Chondrocyte (in vitro differentiated cells): ENCODE measurements at places on chromosomes 11 and 22. TPM values are rescaled to one million over a fixed set of nuclear protein-coding genes. Genes with fewer than 3 reads are reported as not detected.

The OR5P2 gene
- 0.92 TPM in 1 of 3 replicates, not detected in the others for total RNA-seq

The MRGPRX4 gene
- not detected in 3 replicates for total RNA-seq

The TNNT3 gene
- 0.51 to 1.3 TPM in 2 of 3 replicates, not detected in the other for total RNA-seq

The SPTY2D1 gene
- total RNA-seq: 19.6 to 23.3 TPM (median 20.4 TPM) in 3 replicates

The NAALADL1 gene
- total RNA-seq: not detected in 3 replicates

The MUC2 gene
- not detected in 3 replicates for total RNA-seq

The RAG1 gene
- total RNA-seq: 1.1 to 1.6 TPM (median 1.3 TPM) in 3 replicates

The PRG3 gene
- not detected in 3 replicates for total RNA-seq

The VSIG10L2 gene
- not detected in 3 replicates for total RNA-seq

The CSF2RB gene
- total RNA-seq: 0.05 to 0.19 TPM (median 0.08 TPM) in 3 replicates

The RASGRP2 gene
- total RNA-seq: 4.7 to 11.4 TPM (median 10.1 TPM) in 3 replicates

The LRRN4CL gene
- total RNA-seq: 0.20 to 0.51 TPM (median 0.21 TPM) in 3 replicates

The RABL2B gene
- 29.8 to 32.1 TPM (median 30.3 TPM) in 3 replicates for total RNA-seq

GRCh38 chr11:62401811-62402210 is 17.0 kb upstream of the SCGB1A1 start:
- peak; percentile 77 for DNase-seq

GRCh38 chr11:119671051-119671450 is 57.9 kb downstream of the NECTIN1 start:
- DNase-seq: no peak

DNA sequence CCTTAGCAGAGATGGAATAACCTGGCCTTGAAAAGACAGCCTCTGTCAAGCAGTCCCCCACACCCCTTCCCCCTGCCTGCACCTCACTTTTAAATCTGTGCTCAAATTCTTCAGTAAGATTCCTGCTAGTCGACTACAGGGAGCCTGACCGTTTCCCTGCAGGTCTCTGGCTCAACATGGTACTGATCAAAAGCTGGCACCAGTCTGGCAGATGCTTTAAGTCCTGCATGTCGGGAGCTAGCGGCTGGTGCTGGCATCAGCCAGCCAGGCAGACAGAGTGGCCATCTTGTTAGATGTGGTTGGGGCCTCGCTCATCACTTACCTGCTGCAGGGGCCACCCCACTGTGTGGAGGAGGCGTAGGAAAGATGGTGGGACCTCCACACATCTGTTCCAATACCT is 204.4 kb upstream of the SORL1-AS1 start:
- no peak for DNase-seq

GRCh38 chr11:65615950-65616574 is 486 bp downstream of the PCNX3 start:
- no peak for DNase-seq

GRCh38 chr22:24510637-24511625 is 15.8 kb downstream of the UPB1 start:
- DNase-seq: peak; percentile 28

DNA sequence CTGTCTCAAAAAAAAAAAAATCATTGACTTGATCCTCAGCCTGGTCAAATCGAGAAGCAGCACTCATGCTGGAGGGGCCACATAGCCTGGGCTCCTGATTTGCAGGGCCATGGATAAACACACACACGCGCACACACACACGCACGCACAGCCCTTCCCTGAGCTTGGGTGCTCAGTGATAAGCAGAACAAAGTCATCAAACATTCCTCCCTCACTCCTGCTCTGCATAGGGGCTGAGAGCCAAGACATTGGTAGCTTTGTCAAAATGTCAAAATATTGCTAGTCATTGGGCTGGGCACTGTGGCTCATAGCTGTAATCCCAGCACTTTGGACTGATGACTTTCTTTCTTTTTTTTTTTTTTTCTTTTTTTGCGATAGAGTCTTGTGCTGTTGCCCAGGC is 34.0 kb upstream of the A4GALT start:
- no peak for DNase-seq

GRCh38 chr22:48554893-48555572 is 1272.6 kb downstream of the BRD1 start:
- no peak for DNase-seq

- no peak for DNase-seq
Measured at GRCh38 chr11:118742304-118742703, 48.7 kb downstream of the DDX6 start.

GRCh38 chr11:15055620-15056356 is 17.6 kb upstream of the CALCB start:
- DNase-seq: no peak

GRCh38 chr11:6654281-6655019 is 1.2 kb downstream of the DCHS1 start:
- no peak for DNase-seq

GRCh38 chr22:19232623-19233022 is 54.1 kb upstream of the SLC25A1 start:
- DNase-seq: no peak

DNA sequence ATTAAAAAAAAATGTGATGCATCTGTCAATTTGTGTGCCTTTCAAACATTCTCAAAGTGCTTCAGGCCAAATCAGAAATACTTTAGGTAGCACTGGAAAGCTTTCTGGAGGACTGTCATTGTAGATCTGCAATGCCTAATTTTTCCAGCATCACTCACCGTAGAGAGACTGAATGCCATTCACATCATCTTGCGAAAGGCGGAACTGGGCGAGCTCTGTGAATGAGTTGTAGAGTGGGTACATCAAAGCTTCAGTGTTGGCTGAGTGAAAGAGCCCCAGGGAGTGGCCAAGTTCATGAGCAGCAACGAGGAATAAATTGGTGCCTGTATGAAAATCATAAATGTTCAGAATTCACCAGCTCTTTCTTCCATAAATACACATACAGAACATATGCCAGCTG is 4.0 kb downstream of the MMP10 start:
- no peak for DNase-seq

- DNase-seq: no peak
Measured at GRCh38 chr11:12241971-12242672, 131.7 kb downstream of the MICAL2 start.

GRCh38 chr11:134466156-134466555 is 54.1 kb upstream of the B3GAT1 start:
- DNase-seq: no peak

DNA sequence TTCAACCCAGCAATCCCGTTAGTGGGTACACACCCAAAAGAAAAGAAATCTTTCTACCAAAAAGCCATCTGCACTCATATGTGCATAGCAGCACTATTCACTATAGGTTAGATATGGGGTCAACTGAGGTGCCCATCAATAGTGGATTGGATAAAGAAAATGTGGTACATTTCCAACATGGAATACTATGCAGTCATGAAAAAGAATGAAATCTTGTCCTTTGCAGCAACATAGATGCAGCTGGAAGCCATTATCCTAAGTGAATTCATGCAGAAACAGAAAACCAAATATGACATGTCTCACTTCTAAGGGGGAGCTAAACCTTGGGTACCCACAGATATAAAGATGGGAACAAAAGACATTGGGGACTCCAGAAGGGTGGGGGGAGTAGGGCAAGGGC is 1.9 kb upstream of the ARHGAP8 start:
- no peak for DNase-seq

- DNase-seq: peak; percentile 66
Measured at GRCh38 chr22:46053563-46054090, 76.7 kb upstream of the WNT7B start.

GRCh38 chr22:42289671-42290541 is 19.5 kb upstream of the TCF20 start:
- DNase-seq: no peak

- DNase-seq: no peak
Measured at GRCh38 chr11:132357811-132358572, 987.6 kb downstream of the NTM start.

DNA sequence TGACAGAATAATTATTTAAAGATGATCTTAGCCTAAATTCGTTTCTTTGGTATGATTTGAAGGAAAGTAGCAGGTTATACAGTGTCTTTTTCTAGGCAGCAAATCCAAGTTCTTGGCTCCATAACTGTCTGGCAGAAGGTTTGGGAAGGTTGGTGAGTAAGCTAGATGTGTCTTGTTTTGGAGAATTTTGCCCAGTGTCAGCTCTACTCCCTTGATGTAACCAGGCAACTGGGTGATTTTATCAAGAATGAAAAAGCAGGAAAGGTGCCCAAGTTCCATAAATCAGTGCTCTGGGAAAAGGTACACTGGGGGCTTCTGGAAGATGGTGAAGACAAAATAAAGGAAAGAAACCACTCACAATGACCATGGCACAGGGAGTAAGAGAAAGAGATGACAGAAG is 71.5 kb upstream of the USP47 start:
- DNase-seq: no peak

GRCh38 chr11:100438376-100438775 is 248.7 kb upstream of the ARHGAP42 start:
- DNase-seq: no peak

DNA sequence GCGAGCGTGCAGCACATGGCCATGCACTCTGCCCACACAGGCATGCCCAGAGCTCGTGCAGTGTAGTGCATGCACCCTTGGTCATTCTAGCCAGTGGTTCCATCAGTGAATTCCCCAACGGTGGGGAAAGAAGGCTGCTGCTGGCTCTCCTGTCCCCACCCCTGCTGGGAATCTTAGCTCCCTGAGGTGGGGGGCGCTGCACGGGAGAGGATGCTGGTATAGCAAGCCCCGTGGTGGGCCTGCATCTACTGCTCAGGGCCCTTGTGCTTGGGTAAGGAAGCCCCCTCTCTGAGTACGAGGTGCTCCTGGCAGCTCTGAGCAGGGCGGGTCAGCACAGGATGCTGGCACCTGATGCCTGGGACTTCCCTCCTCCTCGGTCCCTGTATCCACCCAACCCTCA is 18.5 kb upstream of the BAIAP2L2 start:
- no peak for DNase-seq

DNA sequence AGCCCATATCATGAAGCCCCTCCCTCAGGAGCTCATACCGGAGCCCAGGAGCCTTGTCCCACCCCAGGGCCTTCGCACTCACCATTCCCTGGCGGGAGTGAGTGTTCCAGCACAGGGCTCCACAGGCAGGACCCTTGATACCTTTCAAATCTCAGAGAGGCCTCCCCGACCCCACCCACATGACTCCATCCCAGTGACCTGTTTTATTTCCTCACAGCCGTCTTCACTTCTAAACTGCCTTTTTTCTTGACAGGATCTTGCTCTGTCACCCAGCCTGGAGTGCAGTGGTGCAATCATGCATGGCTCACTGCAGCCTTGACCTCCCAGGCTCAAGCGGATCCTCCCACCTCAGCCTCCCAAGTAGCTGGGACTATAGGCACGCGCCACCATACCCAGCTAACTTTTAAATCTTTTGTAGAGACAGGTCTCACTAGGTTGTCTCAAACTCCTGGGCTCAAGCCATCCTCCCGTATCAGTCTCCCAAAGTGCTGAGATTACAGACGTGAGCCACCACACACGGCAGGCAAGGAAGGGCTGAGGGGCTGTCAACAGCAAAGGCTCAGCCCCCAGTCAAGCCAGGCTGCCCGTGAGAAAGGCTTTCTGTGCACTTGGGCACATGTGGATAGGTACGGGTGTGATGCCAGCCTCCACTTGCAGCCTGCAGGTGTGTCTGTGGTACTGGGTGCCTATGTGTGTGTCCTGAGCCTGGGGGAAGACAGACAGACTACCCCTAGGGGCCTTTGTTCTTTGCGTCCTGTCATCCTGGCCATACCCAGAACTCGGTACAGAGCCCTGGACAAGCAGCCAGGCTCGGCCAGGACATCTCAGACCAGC is 9.3 kb downstream of the RPL3 start:
- no peak for DNase-seq

- DNase-seq: no peak
Measured at GRCh38 chr11:112665291-112665690, 295.9 kb upstream of the NCAM1 start.

GRCh38 chr11:126640186-126640585 is 284.7 kb downstream of the ST3GAL4 start:
- DNase-seq: no peak

DNA sequence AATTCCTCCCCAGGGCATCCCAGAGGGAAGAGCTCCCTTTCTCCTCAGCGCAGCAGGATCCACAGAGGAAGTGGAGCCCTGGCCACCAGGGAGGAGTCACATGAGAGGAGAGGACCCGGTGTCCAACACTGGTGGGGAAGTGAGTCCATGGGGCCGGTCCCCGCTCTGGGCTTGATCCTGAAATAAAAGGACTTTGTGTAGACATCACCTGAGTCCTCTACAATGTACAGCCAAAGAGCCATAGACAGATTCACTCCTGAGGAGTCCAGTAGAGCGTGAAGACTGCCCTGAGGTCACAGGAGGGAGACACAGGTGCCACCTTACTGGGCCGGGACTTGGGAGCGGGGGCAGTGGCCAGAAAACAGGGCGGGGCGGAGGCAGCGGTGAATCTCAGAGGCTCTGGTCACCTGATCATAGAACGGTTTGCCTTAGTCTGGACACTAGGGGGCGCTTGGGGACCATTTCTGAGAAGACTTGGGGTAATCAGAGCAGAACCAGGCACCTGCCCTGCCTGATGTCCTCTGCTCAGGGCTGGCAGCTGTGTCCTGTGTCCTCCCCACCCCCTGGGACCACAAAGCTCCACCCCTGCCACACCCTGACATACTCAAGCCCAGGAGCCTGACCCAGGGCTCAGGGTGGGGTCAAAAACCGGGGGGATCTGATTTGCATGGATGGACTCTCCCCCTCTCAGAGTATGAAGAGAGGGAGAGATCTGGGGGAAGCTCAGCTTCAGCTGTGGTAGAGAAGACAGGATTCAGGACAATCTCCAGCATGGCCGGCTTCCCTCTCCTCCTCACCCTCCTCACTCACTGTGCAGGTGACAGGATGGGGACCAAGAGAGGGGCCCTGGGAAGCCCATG is 112.7 kb downstream of the VPREB1 start:
- DNase-seq: no peak

DNA sequence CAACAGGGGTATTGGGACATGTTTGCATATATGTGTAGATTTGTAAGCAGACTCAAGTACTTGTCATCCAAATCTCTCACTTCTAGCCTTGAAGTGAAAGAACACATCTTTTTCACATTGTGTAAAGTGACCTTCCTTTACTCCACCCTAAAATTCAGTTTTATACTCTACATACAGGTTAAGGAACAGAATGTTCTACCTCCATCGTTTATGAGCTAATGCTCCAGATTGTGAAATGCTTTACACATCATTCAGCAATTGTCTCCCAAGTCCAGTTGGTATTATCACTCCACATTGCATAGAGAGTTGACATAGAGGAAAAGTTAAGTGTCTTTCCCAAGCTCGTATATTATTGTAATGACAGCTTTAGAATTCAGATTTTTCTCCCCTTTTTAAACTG is 46.1 kb upstream of the BLID start:
- no peak for DNase-seq

DNA sequence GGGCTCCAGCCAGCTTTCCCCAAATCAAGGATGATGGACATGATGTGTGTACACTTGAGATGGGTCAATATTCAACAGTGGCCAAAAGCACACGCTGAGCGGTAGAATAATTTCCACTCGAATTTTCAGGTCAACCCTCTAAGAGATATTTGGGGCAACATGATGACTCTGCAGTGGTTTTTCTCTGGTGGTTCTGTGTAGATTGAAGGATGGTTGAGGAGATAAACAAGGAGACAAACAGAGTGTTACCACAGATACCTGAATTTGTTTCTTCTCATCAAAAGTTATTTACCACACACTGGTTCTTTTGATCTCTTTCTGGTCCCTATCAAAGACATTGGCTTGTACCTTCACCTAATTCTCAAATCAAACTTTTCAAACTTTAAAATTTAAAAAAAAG is 242.0 kb downstream of the ETS1 start:
- no peak for DNase-seq

- no peak for DNase-seq
Measured at GRCh38 chr22:27226666-27227065, 569.3 kb downstream of the MIAT start.

GRCh38 chr11:82692981-82693380 is 40.7 kb downstream of the FAM181B start:
- no peak for DNase-seq

GRCh38 chr11:90766121-90766520 is 543.3 kb upstream of the CHORDC1 start:
- no peak for DNase-seq

- DNase-seq: no peak
Measured at GRCh38 chr11:120064341-120064740, 73.6 kb downstream of the TRIM29 start.
